ENCODE measurements at places on chromosomes 13 and 19.

GRCh38 chr19:16892868-16893685 lies 4.3 kb downstream of the F2RL3 start:
- no peak for DNase-seq

DNA sequence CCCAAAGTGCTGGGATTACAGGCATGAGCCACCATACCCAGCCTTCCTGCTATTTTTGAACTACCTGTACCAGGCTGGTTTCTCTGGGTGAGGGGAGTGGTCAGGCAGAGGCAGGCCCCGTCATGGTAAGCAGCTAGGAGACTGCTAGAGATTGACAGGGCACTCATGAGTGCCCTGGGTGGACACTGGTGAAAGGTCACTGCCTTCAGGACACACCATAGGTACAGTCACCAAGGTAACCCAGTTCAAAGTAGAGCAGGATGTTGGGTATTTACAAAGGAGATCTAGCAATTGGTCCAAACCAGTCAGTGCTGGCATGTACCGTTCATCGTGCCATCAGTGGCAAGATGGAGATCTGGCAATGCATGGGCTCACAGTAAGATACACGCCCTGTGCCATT lies 25.5 kb downstream of the DPRX start:
- DNase-seq: no peak

GRCh38 chr13:20927596-20928257 lies 25.2 kb upstream of the XPO4 start:
- no peak for DNase-seq

DNA sequence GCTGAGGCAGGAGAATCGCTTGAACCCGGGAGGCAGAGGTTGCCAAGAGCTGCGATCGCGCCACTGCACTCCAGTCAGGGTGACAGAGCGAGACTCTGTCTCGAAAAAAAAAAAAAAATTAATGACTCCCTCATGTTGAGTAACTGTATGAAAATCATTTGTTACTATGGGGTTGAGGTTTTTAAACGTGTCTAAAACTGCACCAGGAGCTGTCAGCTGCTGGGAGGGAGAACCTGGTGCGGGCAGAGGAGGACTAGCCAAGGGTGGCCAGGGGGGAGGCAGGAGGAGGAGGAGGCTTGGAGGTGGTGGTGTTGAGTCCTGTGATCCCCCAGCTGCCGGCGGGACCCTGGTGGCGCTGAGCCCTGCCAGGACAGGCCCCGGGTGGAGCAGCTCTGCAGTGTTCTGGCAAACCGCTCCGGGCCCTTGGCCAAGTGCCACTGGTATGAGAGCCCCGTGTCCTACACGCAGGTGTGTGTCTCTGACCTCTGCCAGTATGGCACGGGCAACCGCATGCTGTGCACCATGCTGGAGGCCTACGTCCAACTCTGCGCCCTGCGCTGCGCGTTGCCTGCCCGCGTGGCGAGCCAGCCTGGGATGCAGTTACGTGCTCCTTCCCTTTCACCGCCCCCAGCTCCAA lies 17.1 kb upstream of the FXYD3 start:
- no peak for DNase-seq

GRCh38 chr13:91097269-91097668 lies 250.2 kb upstream of the MIR17HG start:
- no peak for DNase-seq

GRCh38 chr19:2040647-2041432 lies 10.2 kb downstream of the MKNK2 start:
- no peak for DNase-seq

DNA sequence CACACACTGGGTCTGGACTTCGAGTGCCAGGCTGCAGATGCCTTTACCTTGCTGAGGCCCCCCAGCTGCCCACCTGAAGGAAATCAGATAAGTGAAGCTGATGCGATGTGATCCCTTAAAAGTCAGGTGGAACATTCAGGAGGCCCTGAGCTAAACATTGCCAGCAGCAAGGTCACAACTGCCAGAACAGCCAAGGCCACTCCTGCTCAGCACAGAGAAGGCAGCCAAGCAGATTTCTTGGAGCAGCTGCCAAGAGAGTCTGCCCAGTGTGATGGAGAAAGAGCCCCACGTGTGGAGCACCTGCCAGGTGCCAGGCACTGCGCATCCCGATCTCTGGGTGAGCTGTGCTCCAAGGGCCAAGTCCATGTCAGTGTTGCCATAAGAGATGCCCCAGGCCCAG lies 20.6 kb upstream of the UQCRFS1 start:
- no peak for DNase-seq

DNA sequence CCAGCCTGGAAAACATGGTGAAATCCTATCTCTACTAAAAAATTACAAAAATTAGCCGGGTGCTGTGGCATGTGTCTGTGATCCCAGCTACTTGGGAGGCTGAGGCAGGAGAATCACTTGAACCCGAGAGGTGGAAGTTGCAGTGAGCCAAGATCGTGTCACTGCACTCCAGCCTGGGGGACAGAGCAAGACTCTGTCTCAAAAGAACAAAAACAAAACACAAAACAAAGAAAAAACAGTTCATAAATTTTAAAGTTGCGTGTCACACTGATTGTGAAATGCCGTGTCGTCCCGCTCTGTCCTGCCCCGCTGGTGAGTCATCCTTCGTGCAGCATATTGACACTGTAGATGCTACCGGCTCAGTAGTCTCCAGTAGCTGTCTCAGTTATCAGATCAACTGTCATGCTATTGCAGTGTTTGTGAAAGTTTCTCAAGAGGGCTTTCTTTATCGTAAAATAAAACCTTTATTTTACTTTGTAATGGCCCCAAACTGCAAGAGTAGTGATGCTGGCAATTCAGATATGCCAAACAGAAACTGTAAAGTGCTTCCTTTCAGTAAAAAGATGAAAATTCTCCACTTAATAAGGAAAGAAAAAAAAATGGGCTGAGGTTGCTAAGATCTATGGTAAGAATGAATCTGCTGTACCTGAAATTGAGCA lies 36.4 kb upstream of the IGFL1 start:
- peak; percentile 6 for DNase-seq

DNA sequence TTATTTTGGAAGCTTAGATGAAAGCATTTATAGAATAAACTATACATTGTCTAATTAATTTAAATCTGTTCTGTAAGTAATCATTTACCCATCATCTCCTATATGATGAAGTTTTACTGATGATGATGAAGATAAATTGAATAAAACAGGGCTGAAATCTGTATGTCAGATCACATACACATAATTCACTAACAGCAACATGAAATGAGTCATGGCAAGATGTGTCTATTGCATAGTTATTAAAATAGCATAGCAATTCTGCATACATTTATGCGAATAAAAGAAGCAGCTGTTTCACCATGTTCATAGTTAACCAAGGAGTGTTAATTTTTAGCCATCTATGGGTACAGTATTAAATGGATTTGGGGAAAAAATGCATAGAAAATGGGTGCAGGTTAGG lies 424.9 kb downstream of the LIG4 start:
- no peak for DNase-seq

GRCh38 chr19:17555929-17556813 lies 722 bp downstream of the COLGALT1 start:
- peak; percentile 64 for DNase-seq

GRCh38 chr19:44955505-44956439 lies 592 bp downstream of the CLPTM1 start:
- DNase-seq: peak; percentile 8

DNA sequence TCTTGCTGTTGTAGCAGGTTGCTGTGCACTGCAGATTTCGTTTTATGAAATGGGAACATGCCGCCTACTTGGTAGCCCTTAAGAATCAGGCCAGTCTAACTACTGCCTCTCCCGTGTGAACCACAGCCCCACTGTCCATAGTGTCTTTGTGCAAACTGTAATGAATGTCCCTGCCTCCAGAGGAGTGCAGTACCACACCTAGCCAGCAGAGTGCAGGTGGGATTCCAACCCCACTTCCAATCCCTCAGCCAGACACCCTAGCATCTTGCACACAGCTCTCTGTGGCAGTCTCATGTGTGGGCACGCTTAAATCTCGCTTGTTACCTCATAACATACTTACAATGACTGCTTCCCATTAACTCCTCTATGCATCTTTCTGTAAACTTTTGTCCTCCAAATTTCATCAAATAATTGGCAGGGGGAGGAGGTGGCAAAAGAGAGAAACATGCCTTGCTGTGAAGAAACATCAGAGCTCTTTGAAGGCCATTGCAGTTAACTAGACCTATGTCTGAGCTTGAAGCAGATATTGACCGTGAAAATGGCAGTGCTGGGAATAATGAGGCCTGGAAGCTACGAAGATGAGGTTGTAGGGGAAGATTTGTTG lies 47.2 kb downstream of the ZAR1L start:
- DNase-seq: no peak

- no peak for DNase-seq
Measured at GRCh38 chr19:15457701-15458484, 6.5 kb downstream of the RASAL3 start.

- DNase-seq: no peak
Measured at GRCh38 chr13:98511435-98511834, 65.5 kb downstream of the STK24 start.

- DNase-seq: peak; percentile 88
Measured at GRCh38 chr19:46404753-46405468, 8.5 kb downstream of the CCDC8 start.

- no peak for DNase-seq
Measured at GRCh38 chr13:99978799-99979452, 2.7 kb upstream of the ZIC2 start.

- DNase-seq: peak; percentile 64
Measured at GRCh38 chr19:54517483-54517882, 14.9 kb downstream of the LAIR2 start.

- no peak for DNase-seq
Measured at GRCh38 chr13:20461860-20462532, 63.7 kb downstream of the CRYL1 start.

DNA sequence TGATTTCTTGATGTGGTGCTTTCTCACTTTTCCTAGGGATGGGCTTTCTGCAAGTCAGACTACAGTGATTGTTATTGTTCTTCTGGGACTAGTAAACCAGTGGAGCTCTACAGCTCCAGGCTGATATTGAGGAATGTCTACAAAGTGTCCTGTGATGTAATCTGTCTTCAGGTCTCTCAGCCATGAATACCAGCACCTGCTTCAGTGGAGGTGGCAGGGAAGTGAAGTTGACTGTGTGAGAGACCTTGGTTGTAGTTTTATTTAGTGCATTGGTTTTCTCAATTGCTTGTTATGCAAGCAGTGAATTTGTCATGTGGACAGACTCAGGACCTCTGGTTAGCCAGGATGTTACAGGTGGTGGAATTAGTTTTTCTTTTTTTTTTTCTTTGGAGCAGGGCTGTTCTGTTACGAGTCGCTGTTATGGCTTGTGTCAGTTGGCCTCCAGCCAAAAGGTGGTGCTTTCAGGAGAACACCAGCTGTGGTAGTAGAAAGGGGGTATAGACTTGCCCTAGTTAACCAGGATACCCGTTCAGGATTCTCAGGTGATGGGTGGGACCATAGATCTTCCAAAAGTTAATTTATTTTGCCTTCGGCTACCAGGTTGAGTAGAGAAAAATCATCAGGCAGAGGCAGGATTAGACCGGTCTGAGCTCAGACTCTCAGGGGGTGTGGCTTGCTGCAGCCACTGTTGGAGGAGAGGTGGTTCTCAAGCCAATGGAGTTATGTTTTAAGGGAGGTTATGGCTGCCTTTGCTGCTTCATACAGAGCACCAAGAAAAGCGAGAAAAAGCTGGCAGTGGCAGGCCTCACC lies 11.9 kb upstream of the ZNF675 start:
- DNase-seq: no peak

DNA sequence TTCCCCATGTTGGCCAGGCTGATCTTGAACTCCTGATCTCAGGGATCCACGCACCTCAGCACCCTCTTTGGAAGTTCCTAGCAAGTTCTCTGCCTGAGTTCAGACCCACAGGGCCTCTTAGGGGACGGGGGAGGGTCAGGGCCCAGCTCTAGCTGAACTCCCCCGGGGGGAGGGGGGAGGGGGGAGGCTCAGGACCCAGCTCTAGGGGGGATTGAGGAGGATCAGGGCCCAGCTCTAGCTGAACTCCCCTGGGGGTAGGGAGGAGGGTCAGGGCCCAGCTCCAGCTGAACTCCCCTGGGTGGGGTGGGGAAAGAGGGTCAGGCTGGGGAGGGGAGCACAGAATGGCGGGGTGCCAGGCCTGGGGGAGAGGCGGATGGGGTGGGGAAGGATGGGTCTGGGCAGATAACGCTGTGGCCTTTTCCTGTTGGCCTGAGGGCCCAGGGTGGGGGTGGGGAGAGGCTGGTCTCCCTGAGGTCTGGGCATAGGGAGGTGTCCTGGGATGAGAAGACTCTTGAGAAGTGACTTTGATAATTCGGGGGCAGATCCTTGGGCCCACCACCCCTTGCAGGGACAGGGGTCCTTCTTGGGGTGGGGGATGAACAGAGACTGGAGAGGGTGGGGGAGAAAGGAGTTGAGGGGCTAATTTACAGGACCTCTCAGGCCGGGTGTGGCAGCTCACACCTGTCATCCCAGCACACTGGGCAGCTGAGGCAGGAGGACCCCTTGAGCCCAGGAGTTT lies 5.5 kb upstream of the PTBP1 start:
- no peak for DNase-seq

- DNase-seq: peak; percentile 63
Measured at GRCh38 chr19:41192574-41193429, at the start of gene CYP2S1. Gene CYP2S1 (plus strand): TSS chr19:41193219. CDS start chr19:41193265, 46 bp downstream.

- DNase-seq: no peak
Measured at GRCh38 chr19:49684251-49684982, 5.0 kb upstream of the ADM5 start.

- no peak for DNase-seq
Measured at GRCh38 chr13:91355826-91356710, 8.6 kb downstream of the MIR17HG start.

GRCh38 chr19:33498391-33499000 lies 23.1 kb downstream of the PEPD start:
- no peak for DNase-seq

DNA sequence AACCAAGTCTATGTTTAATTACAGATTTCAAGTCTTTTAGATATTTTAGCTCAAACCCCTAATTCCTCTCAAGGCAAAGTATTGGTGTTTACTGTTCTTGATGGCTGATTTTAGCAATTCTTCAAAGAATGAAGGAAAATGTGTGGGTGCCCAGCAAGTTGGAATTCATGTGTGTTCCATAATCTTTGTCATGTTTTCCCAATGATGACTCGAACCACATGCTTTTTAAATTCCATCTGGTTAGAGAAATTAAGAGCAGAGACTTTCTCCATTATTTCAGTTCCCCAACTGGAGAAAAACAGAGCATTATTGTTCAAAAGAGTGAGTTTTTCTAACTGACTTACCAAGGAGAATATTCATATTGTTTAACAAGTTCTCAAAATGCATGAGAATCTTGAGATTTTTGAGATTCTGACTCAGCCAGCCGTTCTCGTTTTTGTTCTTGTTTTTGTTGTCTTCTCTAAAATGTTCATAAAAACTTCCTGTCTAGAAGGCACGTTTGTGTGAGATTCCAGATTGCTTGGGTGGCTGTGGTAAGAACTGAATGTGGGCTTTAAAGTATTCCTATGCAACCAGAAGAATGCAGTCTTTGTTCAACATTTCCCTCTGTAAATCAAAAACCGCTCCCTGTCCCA lies 404.7 kb downstream of the IRS2 start:
- no peak for DNase-seq
